ENCODE measurements at places on chromosomes 2 and 18.

DNA sequence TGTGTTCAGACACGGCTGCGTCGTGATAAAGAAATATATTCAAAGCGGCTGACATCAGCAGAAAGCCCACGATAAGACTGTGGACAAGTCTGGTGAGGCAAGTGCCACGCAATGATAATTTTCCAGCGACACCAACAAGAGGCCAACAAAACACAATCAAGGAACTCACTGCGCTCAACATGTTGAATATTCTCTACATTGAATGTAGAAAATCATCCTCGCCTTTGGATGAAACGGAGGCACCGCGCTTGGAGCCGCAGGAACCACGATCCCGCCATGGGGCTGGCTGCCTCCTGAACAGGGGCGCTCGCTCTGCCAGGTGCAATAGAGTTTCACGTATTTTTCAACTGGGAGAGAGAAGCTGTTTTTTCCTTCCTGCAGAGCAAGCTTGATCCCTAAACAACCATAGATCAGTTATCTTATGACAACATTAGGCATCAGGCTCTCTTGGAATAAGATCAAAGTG lies 220.3 kb downstream of the ATAD2B start:
- DNase-seq: no peak

- no peak for DNase-seq
These were observed 24.6 kb downstream of the INSIG2 start for GRCh38 chr2:118112771-118113334.

DNA sequence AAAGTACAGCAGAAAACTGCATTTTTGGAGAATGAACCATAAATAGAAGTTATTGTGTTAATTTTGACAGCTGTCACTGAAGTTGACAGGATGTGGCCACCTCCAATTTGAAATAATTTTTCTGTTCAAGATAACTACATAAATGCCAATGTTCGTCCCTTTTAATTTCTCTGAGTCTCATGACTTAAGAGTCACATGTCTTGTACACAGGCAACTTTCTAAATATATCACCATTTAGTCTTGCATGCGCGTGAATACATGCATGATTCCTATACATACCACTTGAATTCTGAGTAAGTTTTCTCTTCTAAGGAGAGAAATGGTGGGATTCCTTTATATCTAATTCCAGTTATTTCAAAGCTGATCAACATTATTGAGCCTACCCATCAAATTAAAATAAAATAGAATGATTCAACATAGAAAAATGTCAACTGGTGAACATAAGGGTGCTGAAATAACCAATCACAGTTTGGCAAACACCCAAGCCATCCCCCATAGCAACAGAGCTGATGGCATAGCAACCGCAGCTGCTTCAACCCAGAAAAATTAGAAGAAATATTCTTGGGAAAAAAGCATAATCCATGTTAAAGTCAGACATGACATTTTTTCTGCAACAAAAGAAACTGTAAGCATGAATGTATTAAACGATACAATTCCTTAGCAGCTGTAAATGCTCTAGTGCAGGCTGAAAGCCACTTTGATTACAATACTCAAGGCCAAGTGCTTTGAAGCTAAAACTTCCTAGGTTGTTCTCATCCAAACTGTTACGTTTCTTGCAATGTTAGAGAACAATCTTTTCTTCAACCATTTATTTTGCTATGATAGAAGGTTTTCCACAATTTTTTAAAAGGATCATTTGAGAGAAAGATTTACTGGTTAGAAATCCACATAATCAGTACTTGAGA lies 282.7 kb downstream of the DLGAP1 start:
- no peak for DNase-seq

- DNase-seq: no peak
These were observed 322.2 kb upstream of the SPHKAP start for GRCh38 chr2:228503731-228504130.

DNA sequence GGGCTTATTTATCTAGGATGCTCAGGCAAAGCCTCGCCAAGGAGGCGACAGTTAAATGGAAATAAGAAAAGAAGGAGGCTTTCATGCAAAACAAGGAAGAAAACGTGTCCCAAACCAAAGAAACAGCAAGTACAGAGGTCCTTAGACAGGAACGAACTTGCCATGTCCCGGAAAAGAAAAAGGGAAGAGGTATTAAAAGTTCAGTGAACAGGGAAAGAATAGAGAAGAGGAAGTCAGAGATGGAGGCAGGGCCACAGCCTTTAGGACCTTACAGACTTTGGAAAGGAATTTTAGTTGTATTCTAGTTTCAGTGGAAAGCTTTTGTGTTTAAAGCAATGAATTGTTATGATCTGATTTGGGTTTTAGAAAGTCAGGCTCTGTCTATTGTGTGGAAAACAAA lies 22.1 kb downstream of the IKZF2 start:
- DNase-seq: no peak

DNA sequence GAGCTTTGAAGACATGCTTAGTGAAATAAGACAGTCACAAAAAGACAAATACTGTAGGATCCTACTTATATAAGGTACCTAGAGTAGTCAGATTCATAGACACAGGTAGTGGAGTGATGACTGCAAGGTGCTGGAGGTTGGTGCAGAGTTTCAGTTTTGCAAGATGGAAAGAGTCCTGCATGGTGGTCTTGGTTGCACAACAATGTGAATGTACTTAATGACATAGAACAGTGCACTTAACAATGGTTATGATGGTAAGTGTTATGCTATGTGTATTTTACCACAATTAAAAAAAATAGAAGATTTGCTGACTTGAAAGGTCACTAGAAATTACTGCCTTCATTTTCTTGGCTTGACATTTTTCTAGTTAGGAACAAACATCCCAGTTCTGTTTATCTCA lies 9.5 kb downstream of the CERS6 start:
- DNase-seq: no peak

GRCh38 chr2:145753041-145753608 lies 1233.2 kb upstream of the ZEB2 start:
- no peak for DNase-seq

DNA sequence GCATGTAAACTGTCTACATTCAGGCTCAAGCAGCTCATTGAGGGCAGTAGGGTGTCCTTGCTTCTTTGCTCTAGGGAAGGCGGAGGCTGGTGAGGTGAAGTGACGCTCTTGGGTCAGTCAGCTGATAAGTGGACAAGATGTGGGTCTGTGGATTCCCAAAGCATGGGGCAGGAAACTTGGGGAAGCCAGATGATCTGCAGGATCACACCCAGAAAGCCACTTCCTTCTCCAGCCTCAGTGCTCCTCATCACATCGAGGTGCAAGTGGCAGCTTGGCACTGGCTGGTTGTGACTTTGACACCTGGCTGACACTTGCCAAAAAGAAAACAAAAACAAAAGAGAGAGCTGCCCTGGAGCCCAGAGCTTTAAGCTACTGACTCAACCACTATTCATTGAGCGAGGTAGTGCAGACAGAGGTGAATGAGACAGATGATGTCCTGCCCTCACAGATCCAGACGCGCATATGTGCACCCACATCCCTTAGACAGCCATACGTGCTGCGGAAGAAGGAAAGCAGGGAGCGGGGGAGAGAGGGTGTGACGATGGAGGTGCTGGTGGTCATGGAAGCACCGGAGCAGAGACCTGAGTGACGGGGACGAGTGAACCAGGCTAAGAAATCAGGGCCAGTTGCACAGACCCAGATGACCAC lies 3.1 kb upstream of the CIB4 start:
- peak; percentile 30 for DNase-seq

GRCh38 chr18:63409301-63409700 lies 13.0 kb downstream of the VPS4B start:
- no peak for DNase-seq

Data from sciatic nerve (tissue), 2 donors.